Neural progenitor cell (in vitro differentiated cells): ENCODE measurements at places on chromosomes 16 and 17. TPM values are rescaled to one million over a fixed set of nuclear protein-coding genes. Genes with fewer than 3 reads are reported as not detected.

MYL11 gene
- 0.68 and 4.1 TPM in 2 replicates for total RNA-seq

DNA sequence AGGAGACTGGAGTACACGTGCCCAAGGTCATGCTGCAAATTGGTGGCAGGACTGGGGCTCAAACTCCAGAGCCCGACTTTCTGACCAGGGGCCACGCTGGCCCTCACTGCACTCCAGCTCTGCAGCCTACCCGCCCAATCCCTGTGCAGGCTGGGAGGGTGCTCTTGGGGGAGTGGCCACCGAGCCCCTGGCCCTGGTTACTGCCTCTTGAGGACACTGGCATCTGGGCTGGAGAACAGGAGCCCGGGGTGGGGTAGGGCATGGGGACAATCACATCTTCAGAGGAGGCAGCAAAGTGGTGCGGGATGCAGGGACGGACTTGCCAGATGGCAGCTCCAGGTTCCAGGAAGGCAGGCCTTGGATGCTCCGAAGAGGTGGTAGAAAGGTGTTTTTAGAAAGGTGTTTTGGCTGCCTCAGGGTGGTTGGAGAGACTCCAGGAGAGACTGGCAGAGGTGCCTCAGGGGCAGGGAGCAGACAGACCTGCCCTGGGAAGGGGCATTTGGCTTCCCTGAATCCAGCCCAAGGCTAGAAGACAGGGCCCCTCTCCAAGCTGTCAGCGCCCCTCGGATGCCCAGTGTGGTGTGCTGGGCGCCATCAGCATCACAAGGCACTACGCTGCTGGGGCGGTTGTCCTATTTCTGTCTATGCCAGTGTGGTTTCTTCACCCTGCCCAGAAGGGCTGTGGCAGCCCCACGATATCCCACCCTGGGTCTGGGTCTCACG, 220.6 kb downstream of the NTN1 start:
- DNase-seq, result no peak

- DNase-seq, result no peak
These were observed 75.1 kb downstream of the GRIN2A start for GRCh38 chr16:10107081-10107480.

CSH1 gene
- total RNA-seq, result not detected in 2 replicates

GRCh38 chr17:78759203-78759968, 22.7 kb downstream of the CYTH1 start:
- no peak for DNase-seq

OR3A3 gene
- not detected in 2 replicates for total RNA-seq
